RWPE1 (cell line): ENCODE measurements at places on chromosomes 3 and 15.
A peak's percentile ranks its signal among the peaks of the same experiment; 100 is the strongest.

DNA sequence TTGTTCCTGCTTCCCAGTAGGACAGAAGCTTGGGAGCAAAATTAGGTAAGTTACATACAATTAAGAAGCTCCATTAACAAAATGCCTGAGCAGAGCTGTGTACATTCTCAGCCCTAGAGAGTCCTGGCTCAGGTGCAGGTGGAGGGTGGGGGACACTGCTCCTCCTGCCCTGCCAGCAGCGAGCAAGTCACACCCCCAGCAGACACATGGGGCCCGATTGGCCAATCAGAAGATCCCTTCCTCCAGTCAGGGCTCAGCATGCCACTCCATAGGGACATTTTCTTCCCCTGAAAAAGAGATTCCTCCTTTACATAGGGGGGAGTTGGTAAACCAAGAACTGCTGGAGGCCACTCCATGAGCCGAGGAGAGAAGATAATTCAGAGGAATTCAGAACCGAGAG is 62.1 kb downstream of the PLXNA1 start:
- DNase-seq: peak; percentile 46

GRCh38 chr3:25555695-25556437 is 108.8 kb downstream of the TOP2B start:
- DNase-seq: no peak

- DNase-seq: no peak
Observed at GRCh38 chr3:112514527-112515128, 15.4 kb upstream of the BTLA start.

DNA sequence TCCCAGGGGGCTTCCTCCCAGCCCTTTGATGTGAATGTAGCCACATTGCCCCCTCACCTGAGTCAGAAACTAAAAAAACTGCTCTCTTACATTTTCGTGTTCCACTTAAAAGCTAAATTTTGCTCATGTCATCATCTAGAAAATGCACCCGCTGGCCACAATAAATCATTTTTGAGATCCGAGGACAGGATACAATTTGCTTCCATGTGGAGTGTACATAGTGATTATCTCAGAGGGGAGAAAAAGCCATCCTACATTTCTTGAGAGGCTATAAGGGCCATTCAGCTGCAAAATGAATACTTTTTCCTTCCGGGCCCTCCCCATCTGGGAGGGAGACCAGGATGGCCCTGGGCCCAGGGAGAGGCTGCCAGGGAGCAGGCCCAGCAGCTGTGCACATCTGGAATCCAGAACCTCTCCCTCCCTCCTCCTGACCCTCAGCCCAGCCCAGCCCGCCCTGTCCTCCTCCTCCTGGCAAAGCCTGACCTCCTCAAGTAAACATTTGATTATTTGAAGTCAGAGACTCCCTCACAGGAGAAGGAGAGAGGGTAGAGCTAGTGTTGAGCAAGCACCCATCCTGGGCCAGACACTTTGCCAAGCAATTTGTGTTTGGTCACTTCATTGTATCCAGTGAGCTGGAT is 59.1 kb downstream of the CORO2B start:
- no peak for DNase-seq

DNA sequence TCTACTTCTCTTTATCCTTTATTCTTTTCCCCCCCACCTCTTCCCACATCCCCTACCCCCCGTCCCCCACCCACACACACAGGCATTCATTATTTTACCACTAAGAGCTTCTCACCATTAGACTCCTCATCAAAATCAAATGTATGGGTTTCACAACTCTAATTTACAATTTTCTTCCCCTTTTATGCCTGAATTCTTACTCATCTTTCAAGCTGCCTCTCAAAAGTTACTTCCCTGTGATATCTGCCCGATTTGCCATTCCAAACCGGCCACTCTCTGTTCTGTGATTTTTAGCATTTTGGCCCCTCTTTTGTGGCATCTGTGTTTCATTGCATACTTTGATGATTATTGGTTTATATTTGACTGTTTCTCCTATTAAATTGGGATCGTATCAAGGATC is 42.2 kb downstream of the SLC9A9 start:
- DNase-seq: no peak

DNA sequence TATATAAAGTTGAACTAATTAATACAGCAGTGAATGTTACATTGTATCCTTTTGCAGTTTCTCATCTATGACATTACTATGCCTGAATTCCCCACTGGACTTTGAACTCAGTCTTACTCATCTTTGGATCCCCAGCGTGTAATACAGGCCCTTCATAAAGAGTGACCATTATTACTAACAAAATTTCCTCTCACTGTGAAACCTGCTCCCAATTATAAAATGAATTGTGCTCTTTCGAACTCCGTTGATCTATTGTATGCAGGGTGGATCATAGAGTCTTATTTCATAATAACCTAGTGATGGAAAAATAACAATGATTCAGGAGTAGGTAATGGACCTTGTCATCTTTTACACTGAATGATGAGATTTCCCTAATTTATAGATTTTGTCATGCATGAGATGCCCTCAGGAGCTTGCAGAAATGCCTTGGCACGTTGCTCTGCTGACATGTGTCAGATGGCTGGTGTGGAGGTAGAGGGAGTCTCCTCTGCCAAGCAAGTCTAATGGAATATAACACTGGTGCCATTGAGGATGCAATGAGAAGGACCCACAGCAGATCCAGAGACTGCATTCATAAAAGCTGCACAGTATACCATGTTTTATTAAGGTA is 25.5 kb downstream of the B3GNT5 start:
- DNase-seq: peak; percentile 68

DNA sequence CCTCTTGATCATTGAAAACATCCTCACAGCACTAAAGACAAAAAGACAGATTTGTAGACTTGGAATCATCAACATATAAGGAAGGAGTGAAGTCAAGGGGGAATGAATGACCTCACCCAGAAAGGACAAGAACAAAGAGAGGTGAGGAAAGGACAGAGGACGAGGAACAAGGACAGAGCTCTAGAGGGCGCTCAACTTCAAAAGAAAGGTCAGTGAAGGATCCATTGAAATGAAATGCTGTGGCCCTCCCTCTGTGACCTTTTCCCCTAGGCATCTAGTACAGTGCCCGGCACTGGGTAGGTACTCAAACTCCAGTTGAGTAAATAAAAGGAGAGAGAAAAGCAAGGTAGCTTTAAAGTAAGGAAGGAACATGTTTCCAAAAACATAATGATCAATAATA is 2.6 kb downstream of the ATP8B4 start:
- DNase-seq: no peak

DNA sequence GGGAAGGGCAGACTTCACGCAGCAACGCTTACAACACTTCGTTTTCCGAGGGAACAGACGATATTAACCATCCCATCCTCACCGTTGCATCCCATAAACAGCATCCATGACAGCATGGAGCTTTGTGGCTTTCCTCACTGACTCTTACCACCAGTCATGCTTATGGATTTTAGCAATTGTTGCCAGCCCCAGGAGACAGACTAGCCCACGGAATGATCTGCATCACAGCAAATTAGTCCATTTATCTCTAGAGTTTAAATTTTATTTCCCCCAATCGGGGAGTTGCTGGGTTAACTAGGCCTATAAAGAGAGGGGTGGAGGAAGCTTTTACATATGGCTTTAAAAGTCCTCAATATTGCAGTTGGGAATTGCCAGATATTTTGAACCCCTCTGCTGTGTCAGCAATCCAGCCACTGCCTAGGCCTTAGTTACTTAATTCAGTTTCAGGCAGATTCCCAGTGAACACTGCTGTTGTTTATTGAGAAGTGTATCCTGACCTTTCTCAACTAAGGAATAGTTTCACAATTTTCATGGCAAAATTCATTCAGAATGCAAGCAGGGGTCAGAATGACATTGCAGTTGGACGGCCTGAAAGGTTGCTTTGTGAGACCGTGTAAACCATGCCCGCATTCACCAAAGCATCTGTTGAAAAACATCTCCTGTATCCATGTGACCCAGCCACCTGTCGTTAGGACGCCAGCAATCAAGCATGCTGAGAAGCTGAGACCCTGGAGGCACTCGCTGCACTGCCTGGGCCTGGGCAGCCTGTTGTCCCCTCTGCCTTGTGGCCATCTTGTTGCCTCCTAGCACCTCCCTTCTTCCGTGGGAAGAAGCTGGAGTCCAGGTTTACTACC is 397.4 kb upstream of the TPM1 start:
- no peak for DNase-seq

DNA sequence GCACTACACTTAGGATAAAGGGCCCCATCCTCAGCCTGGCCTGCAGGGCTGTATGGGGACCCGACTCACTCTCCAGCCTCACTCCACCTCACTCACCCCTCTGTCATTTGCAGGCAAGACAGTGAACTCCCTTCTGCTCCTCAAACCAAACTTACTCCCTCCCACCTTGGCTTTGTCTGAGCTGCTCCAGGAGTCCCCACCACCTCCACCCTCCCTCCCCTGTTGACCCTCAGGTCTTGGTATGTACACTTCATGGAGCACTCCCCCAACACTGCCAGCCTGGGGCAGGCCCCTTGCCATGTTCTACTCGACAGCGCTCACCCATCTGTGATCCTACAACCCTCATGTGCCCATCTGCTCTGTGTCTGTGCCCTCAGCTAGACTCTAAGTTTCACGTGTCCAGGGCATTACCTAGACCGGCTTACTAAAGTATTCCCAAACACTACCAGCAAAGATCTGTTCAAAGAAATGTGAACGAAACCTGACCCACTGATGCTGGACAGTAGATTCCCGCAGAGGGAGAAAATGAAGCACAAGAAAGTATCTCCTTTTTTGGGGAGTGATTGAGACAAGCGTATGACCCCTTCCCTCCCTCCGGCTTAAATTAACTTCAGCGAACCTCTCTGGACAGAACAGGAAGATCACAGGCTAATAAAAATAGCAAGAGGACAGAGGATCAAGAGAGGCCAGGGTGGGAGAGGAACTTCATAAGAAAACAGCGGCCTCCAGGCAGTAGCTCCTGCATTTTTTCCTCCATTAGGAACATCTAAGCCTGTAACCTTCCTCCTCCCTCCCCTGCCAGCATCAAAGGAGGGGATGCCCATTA is 113.2 kb downstream of the RFTN1 start:
- DNase-seq: no peak

DNA sequence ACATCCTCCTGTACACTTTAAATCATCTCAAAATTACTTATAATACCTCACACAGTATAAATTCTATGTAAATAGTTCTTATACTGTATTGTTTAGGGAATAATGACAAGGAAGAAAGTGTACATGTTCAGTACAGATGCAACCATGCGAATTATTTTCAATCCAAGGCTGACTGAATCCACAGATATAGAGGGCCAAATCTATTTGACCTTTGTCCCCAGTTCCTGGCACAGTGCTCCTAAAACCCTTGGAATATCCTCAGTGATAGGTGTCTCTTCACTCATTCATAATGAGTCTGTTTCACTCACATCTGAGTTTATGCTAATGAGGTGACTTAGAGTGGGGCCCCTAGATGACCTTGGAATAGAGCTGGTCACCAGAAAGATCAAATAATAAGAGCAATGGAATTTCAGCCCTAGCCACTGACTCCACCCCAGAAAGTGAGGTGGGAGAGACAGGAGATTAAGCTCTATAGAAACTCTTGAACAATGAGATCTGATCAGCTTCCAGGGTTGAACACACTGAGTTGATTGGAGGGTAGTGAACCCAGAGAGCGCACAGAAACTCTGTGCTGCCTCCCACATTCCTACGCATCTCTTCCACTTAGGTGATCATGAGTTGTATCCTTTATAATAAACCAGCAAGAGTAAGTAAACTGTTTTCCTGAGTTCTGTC is 65.3 kb downstream of the ADAM10 start:
- no peak for DNase-seq

DNA sequence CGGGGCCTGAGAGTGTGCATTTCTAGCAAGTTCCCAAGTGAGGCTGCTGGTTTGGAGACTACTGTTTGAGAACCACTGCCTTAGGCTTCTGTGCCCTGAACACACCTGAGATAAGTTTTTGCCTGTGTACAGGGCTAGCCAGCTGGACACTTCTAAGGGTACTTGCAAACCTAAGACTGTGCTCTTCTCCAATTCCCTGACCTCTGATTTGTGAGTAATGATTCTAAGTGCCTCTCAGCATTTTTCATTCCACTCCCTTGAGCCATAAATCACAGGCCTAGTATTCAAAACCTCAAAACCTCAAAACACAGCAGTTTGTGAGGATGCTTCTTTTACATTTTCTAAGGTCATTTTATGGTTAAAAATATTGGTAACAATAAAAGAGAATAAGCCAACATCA is 148.4 kb downstream of the CHST2 start:
- no peak for DNase-seq

- DNase-seq: peak; percentile 36
Observed at GRCh38 chr3:172315401-172316091, 132.7 kb downstream of the GHSR start.

GRCh38 chr3:175187586-175187985 is 328.5 kb downstream of the NAALADL2 start:
- no peak for DNase-seq

GRCh38 chr15:74062236-74062635 is 20.1 kb downstream of the GOLGA6A start:
- DNase-seq: no peak

- peak; percentile 11 for DNase-seq
Observed at GRCh38 chr15:48336940-48337339, 5.7 kb downstream of the DUT start.

- DNase-seq: no peak
Observed at GRCh38 chr3:132231633-132232032, 85.6 kb upstream of the ACP3 start.

DNA sequence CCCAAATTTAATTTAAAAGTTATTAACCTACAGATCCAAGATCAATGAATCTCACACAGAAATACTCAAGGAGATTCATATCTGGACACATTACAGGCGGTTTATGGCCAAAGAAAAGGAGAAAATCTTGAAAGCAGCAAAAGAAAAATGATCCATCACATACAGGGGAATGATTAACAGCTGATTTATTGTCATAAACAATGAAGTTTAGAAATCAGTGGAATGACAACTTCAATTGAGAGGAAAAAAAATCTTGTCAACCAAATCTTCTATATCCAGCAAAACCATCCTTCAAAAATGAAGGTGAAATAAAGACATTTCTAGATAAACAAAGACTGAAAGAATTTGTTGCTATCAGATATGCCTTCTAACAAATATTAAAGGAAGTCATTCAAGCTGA is 156.2 kb upstream of the SEMA6D start:
- no peak for DNase-seq

DNA sequence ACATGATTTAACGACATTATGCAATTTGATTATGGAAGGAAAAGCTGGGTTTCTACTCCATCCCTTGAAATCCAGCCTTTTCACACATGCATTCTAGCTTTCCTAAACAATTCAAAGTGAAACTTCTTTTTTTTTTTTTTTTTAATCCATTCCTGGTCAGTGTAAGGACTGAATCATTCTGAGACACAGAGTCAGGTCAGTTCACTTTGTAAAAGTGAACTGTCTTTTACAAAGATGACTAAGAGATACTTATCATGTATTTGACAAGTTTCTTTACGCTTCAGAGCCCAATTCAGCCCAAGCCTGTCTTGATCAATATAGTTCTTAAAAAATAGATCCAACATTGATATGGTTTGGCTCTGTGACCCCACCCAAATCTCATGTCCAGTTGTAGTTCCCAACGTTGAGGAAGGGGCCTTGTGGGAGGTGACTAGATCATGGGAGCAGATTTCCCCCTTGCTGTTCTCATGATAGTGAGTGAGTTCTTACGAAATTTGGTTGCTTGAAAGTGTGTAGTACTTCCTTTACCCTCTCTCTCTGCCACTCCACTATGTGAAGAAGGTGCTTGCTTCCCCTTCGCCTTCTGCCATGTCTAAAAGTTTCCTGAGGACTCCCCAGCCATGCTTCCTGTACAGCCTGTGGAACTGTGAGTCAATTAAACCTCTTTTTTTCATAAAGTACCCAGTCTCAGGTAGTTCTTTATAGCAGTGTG is 345.6 kb upstream of the THBS1 start:
- peak; percentile 55 for DNase-seq
